ENCODE measurements at places on chromosomes 16 and 17.

DNA sequence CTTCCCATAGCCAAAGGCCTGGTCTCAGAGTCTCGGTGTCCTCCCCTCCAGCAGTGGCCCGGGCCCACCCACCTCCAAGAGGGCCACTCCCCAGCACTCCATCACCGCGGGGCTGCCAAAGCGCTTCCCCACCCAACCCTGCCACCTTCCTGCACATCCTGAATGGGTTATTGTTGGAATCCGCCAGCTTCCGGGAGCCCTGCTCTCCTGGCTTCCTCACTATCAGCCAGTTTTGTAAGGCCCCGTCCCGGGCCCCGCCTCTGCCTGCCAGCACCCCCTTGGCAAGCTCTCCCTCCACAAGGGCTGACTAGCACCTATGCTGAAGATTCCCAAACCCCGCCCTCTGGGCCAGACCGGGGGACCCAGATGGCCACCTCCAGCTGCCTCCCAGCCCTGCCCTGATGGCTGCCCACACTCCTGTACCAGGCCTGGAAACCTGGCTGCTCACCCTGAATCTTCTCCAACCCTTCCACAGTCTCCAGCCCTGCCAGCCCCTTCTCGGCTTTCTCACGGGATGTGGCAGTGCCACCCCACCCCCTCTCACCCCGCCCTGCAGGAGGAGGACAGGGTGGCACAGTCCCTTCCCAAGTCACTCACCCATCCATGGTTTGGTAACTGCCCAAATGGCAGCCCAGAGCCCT is 14.4 kb downstream of the MYBBP1A start:
- no peak for DNase-seq

GRCh38 chr16:12081048-12081404 is 104.5 kb downstream of the SNX29 start:
- no peak for DNase-seq

GRCh38 chr16:19113577-19114358 is at the start of gene ITPRIPL2:
Gene ITPRIPL2 (plus strand): TSS chr16:19113964. CDS start chr16:19114462, 498 bp downstream.
- DNase-seq: no peak

DNA sequence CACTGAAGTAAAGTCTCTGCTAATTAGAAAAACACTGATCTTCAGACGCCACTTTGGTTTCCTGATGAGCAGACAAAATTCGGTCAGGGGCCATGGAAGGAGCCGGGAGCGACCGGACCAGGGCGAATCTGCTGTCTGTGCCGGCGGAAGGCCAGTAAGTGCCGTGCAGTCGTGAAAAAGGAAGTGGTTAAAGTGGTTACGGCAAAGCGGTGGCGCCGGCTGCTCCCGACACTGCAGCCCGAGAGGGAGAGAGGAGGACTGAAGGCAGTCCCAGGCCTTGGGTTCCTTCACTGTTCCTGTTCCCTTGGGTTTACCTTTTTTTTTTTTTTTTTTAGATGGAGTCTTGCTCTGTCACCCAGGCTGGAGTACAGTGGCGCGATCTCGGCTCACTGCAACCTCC is 17.3 kb upstream of the HEXD start:
- peak; percentile 22 for DNase-seq

GRCh38 chr16:52548261-52549010 is 1.5 kb upstream of the TOX3 start:
- no peak for DNase-seq

DNA sequence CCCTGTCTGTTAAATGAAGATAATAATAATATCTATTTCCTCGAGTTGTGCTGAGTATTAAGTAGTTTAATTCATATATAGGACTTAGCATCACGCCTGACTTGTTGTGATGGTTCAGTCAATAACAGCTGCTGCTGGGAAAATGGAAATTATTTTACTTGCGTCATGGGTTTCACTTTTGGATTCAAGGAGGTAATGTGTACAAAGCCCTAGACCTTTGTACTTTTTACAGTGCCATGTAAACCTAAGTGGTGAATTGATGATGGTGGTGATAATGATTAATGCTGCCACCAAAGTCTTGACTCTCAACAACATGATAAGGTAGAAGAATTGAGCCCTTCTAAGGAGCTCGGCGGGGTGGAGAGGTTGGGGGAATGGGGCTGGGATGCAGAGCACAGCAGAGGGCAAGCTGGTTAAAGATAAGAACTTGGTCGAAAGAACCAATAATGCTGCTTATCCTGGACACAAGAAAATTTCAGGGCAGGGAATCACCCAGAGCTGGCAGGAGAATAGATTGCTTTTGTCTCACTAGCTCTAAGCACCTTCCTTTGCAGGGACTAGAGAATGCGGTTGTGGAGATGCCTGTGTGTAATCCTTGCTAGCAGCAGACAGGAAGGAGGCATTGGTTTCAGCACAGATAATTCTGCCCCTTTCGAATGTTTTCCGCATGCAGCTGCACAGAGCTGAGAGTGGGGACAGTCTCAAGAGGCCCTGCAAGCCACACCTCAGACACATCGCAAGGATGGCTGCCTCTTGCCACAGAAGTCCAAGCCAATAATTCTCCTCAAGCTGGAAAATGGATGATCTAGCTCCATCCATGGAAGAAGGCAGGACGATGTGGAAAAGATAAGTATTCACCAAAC is 187.1 kb downstream of the TMEM114 start:
- DNase-seq: no peak
